ENCODE measurements at places on chromosomes 7 and 10.

- no peak overlapping the region for H3K4me3 ChIP-seq
- H3K27me3 ChIP-seq: no peaks in the 10 kb centered on the region
- no peaks in the 10 kb centered on the region for H3K4me1 ChIP-seq
- H3K27ac ChIP-seq: no peak overlapping the region
- H3K36me3 ChIP-seq: no peaks in the 10 kb centered on the region
These were observed 44.3 kb upstream of the FAM180A start for GRCh38 chr7:135792866-135793265.

DNA sequence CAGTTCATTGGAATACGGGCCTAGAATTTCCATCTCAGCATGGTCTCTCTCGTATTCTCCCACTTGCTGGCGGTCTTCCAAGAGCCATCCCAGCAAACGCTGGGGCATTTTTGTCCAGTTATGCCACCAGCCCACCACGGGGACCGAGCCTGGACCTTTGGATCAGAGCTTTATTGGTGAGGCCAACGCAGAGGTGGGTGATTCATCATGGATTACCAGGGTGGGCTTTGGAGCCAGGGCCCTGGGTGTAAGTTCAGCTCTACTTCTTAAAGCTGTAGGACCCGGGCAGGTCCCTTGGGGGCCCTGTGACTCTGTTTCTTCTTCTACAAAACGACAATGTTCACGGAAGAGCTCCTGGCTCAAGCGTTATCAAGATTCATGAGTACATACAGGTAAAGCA lies 22.7 kb upstream of the PITRM1 start:
- H3K27ac ChIP-seq: no peak overlapping the region
- H3K27me3 ChIP-seq: peaks cover 77% of the 10 kb centered on the region
- H3K4me3 ChIP-seq: no peak overlapping the region
- DNase-seq: no peak

DNA sequence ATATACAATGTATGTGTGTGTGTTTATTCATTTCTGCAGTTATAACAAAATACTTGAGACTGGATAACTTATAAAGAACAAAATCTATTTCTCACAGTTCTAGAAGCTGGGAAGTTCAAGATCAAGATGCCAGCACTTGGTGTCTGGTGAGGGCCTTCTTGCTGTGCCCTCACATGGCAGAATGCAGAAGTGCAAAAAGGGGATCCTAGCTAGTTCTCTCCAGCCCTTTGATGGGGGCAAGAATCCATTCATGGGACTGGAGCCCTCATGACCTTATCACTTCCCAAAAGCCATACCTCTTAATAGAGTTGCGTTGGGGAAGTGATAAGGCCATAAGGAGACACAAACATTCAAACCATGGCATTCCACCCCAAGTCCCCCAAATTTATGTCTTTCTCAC lies 8.4 kb downstream of the GRB10 start:
- H3K27me3 ChIP-seq: peaks cover 4% of the 10 kb centered on the region
- H3K27ac ChIP-seq: no peak overlapping the region
- H3K36me3 ChIP-seq: no peaks in the 10 kb centered on the region
- H3K4me3 ChIP-seq: no peak overlapping the region
- H3K4me1 ChIP-seq: no peaks in the 10 kb centered on the region

- H3K4me1 ChIP-seq: no peaks in the 10 kb centered on the region
- H3K27me3 ChIP-seq: peaks cover 12% of the 10 kb centered on the region
- no peaks in the 10 kb centered on the region for H3K36me3 ChIP-seq
- H3K27ac ChIP-seq: no peak overlapping the region
- H3K4me3 ChIP-seq: no peak overlapping the region
- DNase-seq: no peak
These were observed 66.9 kb upstream of the ARHGAP21 start for GRCh38 chr10:24790599-24790998.

DNA sequence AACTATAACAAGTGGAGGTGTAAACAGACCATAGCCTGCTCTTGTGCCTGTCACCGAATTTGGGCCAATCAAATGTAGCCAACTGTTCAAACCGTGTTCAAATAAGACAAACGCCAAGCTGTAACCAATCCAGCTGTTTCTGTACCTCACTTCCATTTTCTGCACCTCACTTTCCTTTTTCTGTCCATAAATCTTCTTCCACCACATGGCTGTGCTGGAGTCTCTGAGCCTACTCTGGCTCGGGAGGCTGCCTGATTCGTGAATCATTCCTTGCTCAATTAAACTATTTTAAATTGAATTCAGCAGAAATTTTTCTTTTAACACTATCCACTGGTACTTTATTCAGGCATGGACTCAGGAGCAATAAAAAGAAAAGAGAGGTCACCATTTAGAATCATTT lies 29.9 kb upstream of the COL1A2 start:
- peaks cover 10% of the 10 kb centered on the region for H3K27me3 ChIP-seq
- H3K27ac ChIP-seq: no peak overlapping the region
- no peaks in the 10 kb centered on the region for H3K36me3 ChIP-seq
- H3K4me1 ChIP-seq: no peaks in the 10 kb centered on the region

DNA sequence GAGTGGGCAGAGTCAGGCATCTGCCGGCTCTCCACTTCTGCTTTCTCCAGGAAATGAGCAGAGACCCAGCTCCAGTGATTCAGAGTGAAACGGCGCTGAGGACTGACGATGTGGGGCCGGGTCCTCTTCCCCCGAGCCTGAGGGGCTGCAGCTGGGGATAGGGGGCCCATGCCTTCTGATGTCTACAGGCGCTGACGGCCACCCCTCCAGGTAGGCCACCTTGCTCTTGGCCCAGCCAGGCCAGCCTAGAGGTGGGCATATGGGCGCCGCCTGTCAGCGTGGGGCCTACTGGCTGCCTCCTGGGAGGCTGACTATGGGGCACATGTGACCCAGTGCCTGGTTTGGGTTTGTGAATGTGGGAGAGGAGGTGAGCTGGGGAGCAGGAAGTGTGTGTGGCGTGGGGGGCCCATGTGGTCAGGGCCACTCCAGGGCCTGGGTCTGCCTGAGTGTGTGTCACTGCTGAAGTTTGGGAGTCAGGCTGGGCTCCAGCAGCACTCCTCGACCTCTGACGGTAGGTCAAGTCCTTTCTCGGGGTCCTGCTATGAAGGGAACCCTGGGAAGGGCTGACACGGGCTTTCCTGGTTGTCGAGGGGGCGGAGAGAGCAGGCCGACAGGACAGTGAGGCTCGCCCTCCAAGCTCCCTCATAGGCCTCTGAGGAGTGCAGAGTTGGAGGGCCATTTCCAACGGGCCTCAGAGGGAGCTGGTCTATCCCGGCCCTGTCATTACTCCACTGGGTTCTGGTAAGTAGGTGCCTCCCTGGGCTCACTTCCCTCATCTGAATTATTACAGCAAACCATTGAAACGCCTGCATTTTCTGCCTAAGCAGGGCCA lies at the start of gene WDFY4:
WDFY4 (plus strand) TSS at position 82 of the 832 bp plus-strand sequence. CDS start 24,860 bp downstream, outside the sequence.
- H3K4me3 ChIP-seq: no peak within 1 kb of the TSS
- H3K27ac ChIP-seq: no peak within 1 kb of the TSS
- H3K27me3 ChIP-seq: peaks cover 8% of the 10 kb centered on the region
- DNase-seq: no peak

DNA sequence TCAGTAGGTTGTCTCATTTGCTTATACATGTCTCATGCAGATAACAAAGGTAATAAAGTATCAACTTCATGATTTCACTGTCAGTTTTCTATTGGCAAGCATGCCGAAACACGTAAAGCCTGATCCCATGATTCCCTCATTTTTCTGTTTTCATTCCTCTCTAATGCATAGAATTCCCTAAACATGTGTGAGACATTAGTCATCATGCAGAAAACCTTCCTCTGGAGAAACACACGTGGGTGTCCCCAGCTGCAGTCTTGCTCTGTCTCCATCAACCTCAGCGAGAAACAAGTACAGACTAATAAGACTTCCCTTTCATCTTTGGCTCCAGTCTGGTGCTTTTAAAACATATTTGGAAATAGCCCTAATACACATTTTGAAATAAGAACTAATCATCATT lies 432.7 kb upstream of the VSTM2A start:
- DNase-seq: no peak
- no peak overlapping the region for H3K4me3 ChIP-seq
- H3K36me3 ChIP-seq: no peaks in the 10 kb centered on the region
- H3K4me1 ChIP-seq: no peaks in the 10 kb centered on the region
- H3K27ac ChIP-seq: no peak overlapping the region
- no peaks in the 10 kb centered on the region for H3K27me3 ChIP-seq

DNA sequence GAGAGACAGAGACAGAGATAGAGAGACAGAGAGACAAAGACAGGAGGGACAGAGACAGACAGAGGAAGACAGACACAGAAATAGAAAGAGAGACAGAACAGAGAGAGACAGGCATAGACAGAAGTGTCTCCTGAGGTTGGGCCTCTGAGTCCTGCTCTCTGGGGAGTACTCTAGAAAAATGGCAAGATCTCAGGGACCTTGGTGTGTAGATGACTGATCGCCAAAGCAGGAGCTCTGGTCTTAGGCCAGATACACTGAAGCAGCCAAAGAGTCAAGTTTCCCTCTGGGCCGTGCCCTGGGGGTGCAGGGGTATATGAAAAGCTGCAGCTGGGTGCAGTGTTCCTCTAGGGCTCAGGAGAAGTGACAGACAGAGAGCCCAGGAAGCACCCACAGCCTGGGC lies 176.6 kb upstream of the TNS3 start:
- no peak overlapping the region for H3K4me3 ChIP-seq
- no peaks in the 10 kb centered on the region for H3K4me1 ChIP-seq
- no peak overlapping the region for H3K27ac ChIP-seq
- no peak for DNase-seq
- no peaks in the 10 kb centered on the region for H3K36me3 ChIP-seq

- no peak overlapping the region for H3K4me3 ChIP-seq
- peaks cover 1% of the 10 kb centered on the region for H3K27me3 ChIP-seq
- no peak overlapping the region for H3K27ac ChIP-seq
- H3K4me1 ChIP-seq: no peaks in the 10 kb centered on the region
- DNase-seq: no peak
These were observed 10.3 kb upstream of the ADARB2 start for GRCh38 chr10:1747590-1748157.

- H3K4me1 ChIP-seq: peaks cover 50% of the 10 kb centered on the region
- no peak for DNase-seq
- peak overlapping the region; percentile 91 for H3K27ac ChIP-seq
- H3K27me3 ChIP-seq: no peaks in the 10 kb centered on the region
These were observed 1.1 kb downstream of the BAZ1B start for GRCh38 chr7:73520673-73521635.

DNA sequence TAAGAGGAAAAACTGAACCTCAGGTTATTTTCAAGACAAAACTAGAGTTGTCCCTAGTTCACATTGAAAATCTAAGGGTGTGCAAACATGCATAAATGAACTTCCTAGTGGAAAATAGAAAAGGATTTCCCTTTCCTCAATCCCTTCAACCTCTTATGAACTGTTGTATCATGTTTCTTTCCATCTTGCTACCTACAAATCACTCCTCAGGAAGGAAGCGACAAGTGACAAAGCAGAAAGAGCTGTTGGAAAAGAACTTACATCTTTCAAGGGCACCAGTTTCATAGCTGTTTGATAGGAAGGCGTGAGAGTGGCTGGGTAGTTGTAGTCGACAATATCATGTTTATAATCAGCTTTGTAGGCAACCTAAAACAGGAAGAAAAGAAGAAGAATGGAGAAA lies 23.9 kb downstream of the NRAP start:
- no peak overlapping the region for H3K27ac ChIP-seq
- H3K27me3 ChIP-seq: peaks cover 18% of the 10 kb centered on the region
- no peaks in the 10 kb centered on the region for H3K4me1 ChIP-seq
- no peak for DNase-seq

DNA sequence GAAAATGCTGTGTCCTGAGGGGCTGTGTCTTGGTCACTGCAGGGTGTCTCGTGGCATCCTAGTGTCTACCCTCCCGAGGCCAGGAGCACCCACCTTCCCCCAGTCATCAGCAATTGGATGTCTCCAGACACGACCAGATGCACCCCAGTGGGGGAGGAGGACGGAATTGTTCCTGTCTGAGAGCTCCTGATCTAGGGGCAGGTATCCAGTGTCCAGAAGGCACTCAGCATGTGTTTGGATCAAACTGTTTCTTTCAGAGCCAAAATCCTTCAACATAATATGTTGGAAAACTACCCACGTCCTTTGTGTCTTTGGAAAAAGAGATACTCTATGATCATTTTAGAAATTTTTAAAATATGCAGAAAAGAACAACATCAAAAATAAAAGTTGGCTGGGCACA lies 16.9 kb downstream of the PRKRIP1 start:
- H3K36me3 ChIP-seq: peaks cover 77% of the 10 kb centered on the region
- H3K4me3 ChIP-seq: no peak overlapping the region
- no peaks in the 10 kb centered on the region for H3K27me3 ChIP-seq
- H3K27ac ChIP-seq: no peak overlapping the region
- DNase-seq: no peak

Measured in activated T-helper 2 cell treated with anti-CD3 and anti-CD28 coated beads, Interferon-gamma antibody, Interleukin-2, Interleukin-4, amounts not matched to agents 10 μg/mL and 5 μg/mL and 100 μg/mL, durations not matched to agents 14 hours and 24 hours and 36 hours (primary cell).